ENCODE measurements at places on chromosomes 16 and 17. TPM values are rescaled to one million over a fixed set of nuclear protein-coding genes. Genes with fewer than 3 reads are reported as not detected.

Gene PPL
- total RNA-seq, result 0.18 TPM

Gene SLC25A10
- 13.2 TPM for total RNA-seq

Gene FKBP10
- 230 TPM for total RNA-seq

Gene OTOP3
- not detected for total RNA-seq

Gene IGF2BP1
- total RNA-seq, result 21.9 TPM

Gene HSF5
- total RNA-seq, result not detected

Gene SLFN12
- total RNA-seq, result 33.2 TPM

Gene ARL17A
- total RNA-seq, result 3.4 TPM

Gene CMTR2
- total RNA-seq, result 13.6 TPM

Gene PRSS36
- not detected for total RNA-seq

- no peak for DNase-seq
Observed at GRCh38 chr17:29874931-29875596, 55.0 kb downstream of the SSH2 start.

- DNase-seq, result no peak
Observed at GRCh38 chr17:81135505-81136278, 29.6 kb upstream of the PVALEF start.

DNA sequence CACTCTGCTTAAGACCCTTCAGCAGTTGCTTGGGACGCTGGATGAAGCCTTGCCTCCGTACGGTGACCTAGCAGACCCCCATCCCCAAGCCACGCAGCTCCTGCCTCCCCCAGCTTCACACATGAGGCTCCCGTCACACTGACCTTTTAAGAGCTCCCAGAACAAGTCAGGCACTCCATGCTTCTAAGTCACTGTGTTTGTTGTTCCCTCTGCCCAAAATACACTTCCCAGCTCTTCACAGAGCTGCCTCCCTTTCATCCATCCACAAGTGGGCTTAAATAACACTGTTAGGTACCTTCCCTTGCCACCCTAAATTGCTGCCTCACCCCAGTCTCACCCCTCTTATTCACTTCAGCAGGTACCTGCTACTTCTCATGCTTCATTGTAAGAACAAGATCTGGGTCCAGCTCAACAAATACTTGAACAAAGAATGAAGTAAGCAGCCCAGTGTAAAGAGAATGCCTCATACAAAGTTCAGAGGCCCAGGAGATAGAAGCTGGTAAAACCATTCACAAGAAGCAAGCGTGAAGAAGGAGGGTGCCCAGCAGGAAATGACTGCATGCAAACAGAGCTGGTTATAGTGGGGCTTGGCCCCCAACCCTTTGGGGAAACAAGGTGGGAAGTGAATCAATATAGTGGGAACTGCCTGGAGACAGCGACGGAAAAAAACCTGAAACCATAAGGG, 5.8 kb downstream of the ZC3H7A start:
- no peak for DNase-seq

DNA sequence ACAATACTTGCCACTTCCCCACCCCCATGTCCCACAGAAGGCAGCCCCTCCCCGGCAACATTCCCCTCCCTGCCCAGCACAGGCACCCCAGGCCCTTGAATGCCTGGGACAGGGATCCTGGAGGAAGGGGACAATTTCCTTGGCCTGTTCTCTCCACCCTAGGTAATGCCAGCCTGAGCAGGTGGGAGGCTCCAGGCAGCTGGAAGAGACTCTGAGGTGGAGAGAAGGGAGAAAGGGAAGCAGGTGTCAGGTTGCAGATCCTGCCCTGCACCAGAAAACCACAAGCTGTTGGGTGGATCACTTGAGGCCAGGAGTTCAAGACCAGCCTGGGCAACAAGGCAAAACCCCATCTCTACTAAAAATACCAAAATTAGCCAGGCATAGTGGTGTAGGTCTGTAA, 8.9 kb downstream of the MPP2 start:
- DNase-seq, result no peak

- DNase-seq, result no peak
Observed at GRCh38 chr17:47221154-47221553, 12.0 kb downstream of the MYL4 start.

GRCh38 chr16:50838885-50839284, 97.0 kb downstream of the CYLD start:
- DNase-seq, result no peak

DNA sequence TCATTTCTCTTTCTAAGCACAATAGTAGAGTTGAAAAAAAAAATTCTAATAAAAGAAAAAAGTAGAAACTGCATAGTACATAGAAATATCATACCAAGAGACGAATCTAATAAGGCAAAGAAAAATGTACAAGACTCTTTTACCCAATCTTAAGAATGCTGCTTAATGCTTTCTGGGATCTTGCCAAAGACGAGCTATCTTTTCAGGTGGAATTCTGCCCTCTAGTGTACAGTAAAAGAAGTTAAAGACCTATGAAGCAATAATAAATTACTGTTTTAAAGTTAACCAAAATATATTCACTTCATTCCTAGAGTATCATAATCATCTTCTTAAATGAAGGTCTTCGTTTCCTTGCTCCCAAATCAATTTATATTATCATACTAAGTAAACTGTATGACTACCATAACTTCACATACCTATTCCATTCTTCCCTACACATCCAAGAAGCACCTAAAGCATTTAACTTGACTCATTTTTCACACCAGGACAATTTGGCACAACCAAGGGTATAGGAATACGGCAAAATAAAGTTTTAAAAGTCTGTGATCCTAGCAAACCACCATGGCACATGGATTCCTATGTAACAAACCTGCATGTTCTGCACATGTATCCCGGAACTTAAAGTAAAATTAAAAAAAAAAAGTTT, 47.7 kb downstream of the CFDP1 start:
- peak; percentile 76 for DNase-seq

DNA sequence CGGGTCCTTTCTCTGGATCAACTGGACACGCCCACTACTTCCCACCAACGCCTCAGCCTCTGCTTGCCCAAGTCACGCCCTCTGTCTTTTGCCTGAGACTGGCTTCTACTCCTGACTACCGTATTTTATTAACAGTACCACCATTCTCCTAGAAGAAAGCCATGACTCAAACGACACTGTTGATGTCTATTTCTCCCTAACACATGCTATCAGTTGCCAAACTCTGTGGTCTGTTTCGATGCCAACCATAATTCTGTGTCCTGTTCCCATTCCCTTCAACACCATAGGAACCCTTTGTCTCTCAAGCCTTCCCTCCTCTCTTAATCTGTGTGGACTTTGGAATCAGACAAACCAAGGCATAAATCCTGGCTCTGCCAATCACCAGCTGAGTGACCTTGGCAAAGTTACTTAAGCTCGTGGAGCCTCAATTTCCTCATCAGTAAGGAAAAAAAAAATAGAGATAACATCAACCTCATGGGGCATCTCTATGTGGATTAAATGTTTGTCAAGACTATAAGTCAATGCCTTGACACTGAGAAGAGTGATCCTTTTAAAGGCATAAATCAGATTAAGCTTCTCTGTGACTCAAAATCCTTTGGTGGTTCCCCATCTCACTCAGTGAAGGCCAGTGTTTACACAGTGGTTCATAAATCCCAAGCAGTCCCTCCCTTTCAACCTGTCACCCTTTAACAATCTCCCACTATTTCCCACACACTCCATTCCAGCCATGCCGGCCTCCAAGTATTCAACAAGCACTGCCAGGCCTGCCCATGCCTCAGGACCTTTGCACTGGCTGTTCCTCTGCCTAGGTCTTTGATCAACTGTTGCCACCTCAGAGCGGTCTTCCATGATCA, 45.6 kb downstream of the ERN1 start:
- no peak for DNase-seq

DNA sequence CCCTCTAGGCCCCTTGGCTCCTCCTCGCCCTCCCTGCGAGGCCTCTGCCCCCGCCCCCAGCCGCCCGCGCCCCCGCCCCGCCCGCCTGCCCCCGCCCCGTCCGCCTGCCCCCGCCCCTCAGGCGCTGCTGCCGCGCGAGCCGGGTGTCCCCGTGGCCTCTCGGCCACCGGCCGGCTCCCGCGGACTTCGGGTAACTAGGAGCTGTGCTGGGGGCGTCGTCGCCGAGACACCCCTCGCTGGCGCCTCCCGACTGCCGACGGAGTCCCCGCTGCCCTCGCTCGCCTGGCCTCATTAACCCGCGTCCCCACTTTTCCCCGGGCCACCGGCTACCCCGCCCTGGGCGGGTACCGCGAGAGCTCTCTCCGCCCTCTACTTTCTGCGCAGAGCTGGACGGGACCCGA, at the start of gene TLCD1:
TSS of gene TLCD1 (minus strand) at position 8 of the 401 bp plus-strand sequence. CDS start 136 bp downstream, outside the sequence.
- DNase-seq, result no peak

DNA sequence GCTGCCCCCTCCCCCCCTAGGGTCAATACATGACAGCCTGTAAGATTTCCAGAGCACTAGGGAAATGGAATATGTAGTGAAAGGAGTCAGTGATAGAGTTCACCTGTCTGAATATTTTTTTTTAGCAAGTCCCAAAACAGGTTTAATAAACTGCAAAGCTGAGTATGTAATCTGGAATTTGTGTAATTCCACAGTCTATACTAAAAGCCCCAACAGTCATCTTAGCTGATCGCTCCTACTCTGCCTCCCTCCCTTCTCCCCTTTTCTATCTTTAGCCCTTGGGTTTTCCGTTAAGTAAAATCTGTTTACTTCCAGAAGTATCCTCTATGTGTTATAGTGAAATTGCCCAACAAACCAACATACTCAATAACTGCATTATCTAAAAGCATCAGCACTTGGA, 3.5 kb downstream of the CDH13 start:
- no peak for DNase-seq

GRCh38 chr17:49715717-49716279, 8.0 kb upstream of the SLC35B1 start:
- no peak for DNase-seq

GRCh38 chr16:52463904-52464303, 83.0 kb downstream of the TOX3 start:
- DNase-seq, result no peak

- no peak for DNase-seq
Observed at GRCh38 chr17:63041722-63042121, 75.7 kb downstream of the TANC2 start.

GRCh38 chr16:9787717-9788116, 394.5 kb downstream of the GRIN2A start:
- no peak for DNase-seq

DNA sequence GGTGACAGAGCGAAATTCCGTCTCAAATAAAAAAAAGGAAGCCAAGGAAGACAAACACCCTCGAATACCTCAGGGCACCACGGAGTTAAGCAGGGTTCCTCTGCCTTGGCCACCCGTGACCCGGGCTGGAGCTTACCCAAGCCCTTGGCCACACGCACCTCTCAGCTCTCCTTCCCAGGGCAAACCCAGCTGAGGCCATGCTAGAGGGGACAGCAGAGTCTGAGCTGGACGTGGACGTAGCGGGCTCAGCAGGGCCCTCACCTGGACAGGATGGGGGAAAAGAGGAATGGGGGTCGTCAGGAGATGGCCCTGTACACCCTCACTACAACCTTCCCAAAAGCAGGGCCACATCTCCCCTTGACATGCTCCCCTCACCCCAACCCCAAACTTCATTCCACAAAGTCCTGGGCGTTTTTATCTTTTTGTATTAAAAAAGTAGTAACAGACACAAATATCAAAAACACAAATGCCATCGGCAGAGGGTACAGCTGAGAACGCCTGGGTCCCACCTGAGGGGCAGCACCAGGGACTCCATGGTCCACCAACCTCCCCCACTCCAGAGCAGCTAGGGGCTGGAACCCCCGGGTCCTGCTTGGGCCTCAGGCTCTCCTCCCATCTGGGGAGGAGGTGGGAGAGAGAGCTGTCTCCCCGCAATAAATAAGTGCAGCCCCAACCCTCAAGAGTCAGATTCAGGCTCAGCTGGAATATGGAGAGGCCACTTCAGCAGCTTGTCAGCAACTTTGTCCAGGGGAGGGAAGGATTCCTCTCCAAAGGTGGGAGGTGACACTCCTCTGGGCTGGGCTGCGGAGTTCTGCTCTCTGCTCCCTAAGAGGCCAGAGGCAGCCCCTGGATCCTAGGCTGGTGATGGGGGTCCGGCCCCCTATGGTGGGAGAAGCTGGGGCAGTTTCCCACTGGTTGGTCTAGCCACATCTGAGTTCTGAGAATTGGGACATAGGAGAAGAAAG, 11.9 kb downstream of the PER1 start:
- no peak for DNase-seq

DNA sequence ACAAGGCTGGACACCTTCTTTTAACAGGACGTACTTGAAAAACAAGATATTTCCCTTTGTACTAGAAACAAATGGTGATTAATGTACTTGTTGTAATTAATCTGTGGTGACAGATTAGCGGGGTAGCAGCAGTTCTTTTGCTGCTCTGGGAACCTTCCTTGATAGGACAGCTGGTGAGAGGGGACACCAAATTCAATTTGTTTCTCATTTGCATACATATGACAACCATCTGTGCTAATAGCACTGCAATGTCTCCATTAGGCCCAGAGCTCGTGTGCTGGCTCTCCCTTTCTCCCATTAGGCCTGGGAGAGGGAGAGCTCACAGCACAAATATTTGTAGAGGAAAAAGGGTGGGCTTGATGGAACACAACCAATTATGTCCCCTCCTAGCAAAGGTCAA, 221.0 kb upstream of the HS3ST3A1 start:
- no peak for DNase-seq
